ENCODE measurements at places on chromosomes 13 and 19.

GRCh38 chr19:55400281-55401087, 7.1 kb downstream of the UBE2S start:
- DNase-seq, result no peak

- DNase-seq, result no peak
These were observed 14.9 kb upstream of the GRTP1 start for GRCh38 chr13:113378825-113379224.

DNA sequence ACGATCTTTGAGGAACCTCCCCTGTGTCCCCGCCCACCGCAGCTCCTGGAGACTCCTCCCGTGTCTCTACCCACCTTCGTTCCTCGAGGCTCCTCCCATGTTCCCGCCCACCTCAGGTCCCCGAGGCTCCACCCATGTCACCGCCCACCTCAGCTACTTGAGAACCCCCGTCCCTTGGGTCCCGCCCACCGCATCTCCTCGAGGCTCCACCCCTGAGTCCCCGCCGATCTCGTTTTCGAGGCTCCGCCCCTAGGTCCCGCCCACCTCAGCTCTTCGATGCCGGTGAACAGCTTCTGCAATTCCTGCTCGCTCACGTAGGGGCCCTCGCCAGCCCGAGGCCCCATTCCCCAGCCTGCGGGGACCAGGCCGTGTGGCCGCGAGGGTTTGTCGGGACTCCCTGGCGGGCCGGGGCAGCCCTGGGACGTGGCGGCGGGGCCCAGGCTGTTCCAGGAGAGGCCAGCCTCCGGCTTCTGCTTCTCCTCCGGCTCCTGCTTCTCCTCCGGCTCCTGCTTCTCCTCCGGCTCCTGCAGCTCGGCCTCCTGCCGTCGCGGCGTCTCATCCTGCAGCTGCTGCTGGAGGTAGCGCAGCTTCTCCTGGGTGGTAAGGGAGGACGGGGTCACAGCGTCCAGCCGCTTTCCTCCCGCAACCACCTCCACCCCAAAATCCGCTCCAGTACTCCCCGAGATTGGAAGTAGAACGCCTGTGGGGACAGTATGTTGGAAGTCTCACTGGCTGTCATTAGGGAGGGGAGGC, 16.7 kb downstream of the TSKS start:
- peak; percentile 10 for DNase-seq

DNA sequence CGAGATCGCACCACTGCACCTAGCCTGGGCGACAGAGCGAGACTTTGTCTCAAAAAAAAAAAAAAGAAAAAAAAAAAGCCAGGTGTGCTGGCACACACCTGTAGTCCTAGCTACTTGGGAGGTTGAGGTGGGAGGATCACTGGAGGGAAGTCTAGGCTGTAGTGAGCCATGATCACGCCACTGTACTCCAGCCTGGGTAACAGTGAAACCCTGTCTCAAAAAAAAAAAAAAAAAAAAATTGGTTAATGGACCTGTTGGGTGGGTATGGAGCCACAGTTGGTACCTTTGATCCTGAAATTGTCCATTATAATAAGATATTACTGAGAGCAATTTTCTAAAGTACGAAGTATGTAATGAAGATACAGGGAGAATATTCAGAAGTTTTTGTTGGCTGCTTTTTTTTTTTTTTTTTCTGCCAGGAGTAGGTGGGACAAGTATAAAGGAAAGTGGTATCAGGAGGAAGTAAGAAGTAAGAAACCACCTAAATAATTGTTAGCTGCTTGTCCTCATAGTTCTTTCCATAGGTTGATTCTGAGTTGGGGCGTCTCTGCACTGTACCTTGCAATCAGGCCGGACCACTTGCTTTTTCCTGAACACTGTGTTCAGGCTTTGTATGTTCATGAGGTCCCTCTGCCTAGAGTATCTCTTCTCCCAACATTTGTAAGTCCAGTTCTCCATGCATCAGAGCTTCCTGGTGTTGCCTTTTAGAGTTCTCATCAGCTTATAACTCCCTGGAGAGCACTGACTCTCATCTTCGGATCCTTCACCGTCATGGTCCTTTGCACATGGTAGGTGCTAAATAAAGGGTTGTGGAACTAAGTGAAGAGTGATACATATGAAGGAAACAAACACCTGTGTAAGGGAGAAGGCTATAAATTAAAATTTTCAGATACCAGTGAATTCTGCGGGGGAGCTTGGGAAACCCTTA, 31.7 kb downstream of the ARHGAP35 start:
- DNase-seq, result no peak

- DNase-seq, result no peak
These were observed 217.0 kb downstream of the SPRY2 start for GRCh38 chr13:80123945-80124344.

GRCh38 chr13:44903574-44903985, 85.7 kb downstream of the NUFIP1 start:
- DNase-seq, result no peak

- no peak for DNase-seq
These were observed 172.1 kb upstream of the CSNK1A1L start for GRCh38 chr13:37277435-37278144.

DNA sequence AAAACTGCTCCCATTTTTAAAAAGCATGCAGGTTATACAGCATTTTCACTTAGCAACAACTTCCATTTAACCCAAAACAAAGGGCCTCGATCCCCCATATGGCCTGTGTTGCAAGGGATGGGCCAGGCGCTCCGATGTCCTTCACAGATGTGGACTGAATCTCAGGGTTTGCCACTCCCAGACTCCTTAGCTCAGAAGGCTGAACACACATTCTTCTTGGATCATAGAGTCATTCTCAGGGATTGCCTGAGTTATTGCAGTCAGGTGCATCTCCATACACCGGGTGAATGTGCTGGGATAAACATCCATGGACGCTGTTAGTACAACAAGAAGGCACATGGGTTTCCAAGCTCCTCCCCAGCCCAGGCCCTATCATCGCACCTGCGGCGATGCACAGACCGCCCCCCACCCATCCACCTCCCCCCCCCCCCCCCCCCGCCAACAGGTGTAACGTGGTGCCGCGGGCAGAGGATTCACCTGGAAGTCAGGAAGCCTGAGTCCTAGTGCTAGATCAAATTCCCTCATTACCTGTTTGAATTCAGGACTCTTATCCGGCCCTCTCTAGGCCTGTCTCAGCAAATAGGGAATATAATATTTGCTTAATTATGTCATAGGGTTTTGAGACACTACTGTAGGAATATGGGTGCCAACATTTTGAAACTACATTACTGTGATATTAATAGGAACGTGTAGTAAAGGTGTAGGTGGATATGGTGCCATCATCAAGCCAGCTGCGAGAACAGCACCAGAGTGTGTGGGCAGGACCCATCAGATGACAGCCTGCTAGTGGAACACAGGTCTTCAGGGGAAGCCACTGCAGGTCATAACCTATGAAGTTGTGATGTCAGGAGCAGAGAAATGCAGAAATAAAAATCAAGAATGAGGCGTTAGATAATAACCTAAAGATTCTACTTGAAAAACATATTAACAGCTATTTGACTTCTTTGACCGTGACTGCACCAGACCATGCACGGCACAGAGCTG, 110.9 kb downstream of the SACS start:
- no peak for DNase-seq

DNA sequence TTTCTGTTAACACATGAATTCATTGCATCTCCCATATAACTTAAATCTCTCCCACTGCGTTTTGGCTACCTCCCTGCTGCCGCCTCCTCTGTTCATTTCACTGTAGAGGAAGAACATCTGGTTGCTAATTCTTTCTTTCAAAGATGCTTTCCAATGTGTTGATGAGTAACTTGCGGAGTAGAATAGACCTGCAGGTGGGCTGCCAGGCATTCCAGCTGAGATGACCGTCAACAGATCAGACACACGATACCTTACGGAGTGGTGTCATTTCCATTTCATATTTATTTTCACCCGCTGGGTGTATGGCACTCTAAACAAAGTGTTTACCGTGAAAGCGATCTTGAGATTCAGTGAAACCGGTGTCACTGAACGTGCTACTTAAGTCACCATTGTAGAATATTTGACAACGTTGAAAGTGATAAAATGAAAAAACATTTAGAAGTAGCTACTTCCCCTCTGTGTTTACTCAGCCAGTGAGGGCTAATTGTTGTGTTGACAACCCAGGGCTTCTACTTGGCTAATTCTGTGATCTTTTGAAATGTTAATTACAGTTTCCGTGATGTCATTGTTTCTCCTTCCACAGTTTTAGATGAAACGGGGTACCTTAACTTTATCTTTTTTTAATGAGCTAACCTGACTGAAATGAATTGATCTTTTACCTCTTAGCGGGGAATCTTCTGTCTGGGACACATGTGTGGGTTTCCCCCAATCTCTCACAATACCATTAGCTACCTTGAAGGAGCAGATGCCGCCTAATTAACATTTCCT, 228.5 kb upstream of the ARGLU1 start:
- no peak for DNase-seq

GRCh38 chr13:58583966-58584365, 952.4 kb downstream of the PCDH17 start:
- no peak for DNase-seq

GRCh38 chr19:34314437-34315313, 50.3 kb upstream of the GPI start:
- no peak for DNase-seq

GRCh38 chr13:76289558-76289957, 596.6 kb downstream of the KCTD12 start:
- DNase-seq, result no peak

GRCh38 chr13:83941701-83942335, 59.5 kb upstream of the SLITRK1 start:
- DNase-seq, result no peak
